ENCODE measurements at places on chromosomes 5 and 9. TPM values are rescaled to one million over a fixed set of nuclear protein-coding genes. Genes with fewer than 3 reads are reported as not detected.

Gene BARHL1
- not detected for total RNA-seq

Gene SLC1A1
- 8.4 TPM for total RNA-seq

Gene PKD2L2
- total RNA-seq: not detected

Gene RPL7A
- 2,833 TPM for total RNA-seq

Gene GGTA1
- 8.7 TPM for total RNA-seq

Gene GHR
- total RNA-seq: 3.2 TPM

DNA sequence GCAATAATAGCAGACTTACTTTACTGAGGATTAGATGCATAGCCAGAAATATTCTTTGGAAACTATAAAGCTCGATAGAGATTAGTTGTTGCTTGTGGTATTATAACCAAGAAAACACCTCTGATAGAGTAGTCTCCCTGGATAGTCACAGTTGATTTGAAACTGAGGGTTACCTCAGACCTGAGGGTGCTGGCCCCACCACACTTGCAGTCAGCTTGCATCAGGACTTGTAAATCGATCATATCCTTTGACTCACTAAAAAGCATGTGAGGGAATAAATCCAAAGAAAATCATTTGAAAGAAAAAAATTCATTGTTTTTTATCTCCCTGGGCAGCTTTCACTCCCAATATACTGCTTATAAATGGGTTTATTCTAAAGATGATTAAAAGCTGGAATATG, 39.4 kb downstream of the GALNT12 start:
- DNase-seq: no peak

- no peak for DNase-seq
Measured at GRCh38 chr5:33513462-33514185, 72.9 kb downstream of the TARS1 start.

DNA sequence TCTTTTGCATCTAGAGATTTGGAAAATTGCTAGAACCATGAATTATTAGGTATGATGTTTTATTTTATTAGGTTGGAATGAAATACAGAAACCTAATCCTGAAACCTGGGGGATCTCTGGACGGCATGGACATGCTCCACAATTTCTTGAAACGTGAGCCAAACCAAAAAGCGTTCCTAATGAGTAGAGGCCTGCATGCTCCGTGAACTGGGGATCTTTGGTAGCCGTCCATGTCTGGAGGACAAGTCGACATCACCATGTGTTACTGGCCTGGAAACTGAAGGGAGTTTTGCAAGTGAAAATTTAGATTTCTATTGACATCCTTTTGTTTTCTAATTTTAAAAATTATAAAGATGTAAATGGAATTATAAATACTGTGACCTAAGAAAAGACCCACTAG, 100.7 kb downstream of the NLN start:
- DNase-seq: no peak

DNA sequence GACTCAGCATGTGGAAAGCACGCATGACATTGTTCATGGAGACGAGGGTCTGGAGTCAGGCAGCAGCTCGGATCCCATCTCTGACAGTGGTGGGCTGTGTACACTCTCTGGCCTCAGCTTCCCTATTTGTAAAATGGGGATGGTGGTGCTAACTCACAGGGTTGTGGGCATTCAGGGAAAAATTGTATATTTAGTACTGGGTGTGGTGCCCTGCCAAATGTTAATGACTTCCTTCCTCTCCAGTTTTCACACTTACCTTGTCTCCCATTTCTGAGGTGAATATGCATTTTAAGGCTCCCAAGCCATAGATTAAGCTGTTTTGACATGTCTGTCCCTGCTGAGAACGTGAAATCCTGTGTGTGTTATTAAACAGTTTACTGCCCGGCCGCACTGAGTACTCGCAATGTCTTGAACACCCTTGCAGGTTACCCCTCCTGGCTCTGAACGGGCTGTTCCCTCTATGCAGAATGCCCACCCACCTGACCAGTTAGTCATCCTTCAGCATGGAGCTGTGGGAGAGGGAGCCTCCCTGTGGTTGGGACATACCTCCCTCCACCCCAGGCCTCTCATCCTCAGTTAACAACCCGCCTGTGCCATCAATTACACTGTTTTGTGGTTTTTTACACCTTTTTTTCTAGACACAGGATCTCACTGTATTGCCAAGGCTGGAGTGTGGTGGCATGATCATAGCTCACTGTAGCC, 25.8 kb downstream of the TJP2 start:
- DNase-seq: peak; percentile 39

DNA sequence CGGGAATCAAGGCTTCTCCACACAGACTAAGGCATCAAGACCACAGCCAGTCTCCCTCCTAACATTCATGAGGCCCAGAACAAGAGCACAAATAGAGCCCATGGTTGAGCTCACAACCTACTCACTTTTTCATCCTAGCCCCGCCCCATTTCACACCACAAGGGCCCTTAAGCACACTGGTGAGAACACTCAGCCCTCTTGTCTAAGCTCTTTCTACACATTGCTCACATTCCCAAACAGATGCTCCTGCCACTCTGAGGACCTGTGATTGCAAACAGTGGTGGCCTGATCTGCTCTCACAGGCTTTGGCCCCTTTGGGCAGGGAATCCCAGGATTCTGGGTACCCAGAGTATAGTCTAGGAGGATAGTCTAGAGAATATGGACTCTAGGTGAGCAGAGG, 54.0 kb downstream of the FEM1C start:
- DNase-seq: no peak

DNA sequence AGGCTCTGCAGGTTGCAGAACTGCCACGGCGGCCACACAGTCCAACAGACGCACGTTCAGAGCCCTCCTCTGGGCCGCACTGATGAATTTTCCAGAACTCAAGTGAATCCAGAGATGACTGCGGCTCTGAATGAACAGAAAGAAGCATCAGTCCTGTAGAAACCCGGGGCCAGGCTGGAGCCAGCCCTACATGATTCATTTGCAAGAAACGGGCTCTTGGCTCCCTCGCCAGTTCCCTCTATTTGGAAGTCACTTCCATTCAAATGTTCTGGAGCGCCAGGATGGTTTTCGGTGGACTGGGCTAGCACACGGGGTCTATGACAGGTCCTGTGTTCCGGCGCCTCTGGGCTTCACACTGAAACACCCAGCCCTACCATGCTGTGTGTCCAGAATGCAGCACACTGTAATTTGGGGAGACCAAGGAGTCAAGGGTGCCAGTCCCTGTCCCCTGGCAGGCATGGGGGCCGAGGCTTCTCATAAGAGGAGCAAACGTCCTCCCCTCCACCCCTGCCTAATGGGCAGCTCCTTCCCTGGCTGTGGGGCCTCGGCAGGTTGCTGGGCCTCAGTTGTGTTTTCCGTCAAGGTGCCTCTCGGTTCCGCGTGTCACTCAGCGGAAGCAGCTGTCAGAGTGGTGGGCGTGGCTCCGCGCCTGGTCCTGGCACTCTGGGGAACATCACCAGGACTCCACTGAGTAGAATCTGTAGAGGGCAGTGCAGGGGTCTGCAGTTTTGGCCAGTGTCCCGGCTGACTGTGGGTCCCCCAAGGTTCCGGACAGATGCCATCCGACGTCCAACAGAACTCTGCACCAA, 18.1 kb upstream of the COL5A1 start:
- no peak for DNase-seq

DNA sequence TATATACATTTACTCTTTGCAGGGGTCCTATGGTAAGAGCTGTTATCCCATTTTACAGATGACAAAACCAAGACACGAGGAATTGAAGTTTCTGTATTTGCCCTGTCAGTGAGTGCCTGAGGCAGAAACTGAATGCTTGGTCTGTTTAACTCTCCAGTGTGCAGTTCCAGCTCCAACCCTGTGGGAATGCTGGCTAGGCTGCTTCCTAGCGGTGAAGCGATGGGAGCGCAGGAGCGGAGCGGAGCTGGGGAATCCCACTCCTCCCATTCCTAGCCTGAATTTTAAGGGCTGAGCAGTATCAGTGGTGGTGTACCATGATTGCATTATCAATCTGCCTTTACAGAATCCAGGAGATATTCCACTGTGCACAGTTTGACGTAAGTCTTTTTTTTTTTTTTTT, 202.3 kb downstream of the LRRC70 start:
- DNase-seq: no peak

DNA sequence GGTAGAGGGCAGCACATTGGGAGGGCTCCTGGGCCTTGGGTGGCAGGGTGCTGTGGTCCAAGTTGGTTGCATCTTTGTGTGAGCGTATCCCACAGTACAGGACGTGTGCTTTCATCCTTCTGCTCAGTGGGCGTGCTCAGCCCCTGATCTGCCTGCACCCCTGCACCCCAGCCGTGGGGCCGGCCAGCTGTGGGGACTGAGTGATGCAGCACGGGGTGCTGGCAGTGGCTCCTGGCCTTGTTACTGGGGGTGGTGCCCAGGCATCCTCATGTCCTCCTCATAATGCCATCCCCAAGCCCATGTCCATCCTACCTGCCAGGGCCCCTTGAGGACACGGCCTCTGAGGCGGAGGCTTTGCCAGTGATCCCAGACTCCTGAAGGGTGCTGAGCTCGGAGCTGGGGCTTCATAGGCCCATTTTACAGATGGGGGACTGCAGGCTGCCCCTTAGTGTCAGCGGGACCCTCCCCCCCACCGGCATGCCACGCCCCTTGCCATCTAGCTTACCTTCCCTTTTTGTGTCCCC, 100.7 kb downstream of the PHF2 start:
- DNase-seq: no peak

DNA sequence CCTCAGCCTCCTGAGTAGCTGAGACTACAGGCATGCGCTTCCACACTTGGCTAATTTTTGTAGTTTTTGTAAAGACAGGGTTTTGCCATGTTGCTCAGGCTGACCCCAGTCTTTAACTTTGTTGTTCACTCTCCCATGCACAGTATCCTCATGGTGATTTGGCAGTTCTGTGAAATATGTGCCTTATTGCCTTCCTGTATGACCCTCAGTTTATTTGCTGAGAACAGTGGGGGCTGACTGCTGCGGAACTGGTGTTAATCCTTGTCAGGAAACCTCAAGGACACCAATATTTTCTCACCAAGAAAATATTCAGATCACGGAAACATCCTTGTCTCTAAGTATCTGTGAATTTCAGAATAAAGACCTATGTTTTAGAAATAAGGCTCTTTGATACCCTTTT, 287.8 kb downstream of the ARRDC3 start:
- DNase-seq: peak; percentile 28

- DNase-seq: no peak
Measured at GRCh38 chr9:92963831-92964606, 16.7 kb downstream of the FGD3 start.
